ENCODE measurements at places on chromosomes 4 and X. TPM values are rescaled to one million over a fixed set of nuclear protein-coding genes. Genes with fewer than 3 reads are reported as not detected.

HERC5 gene
- total RNA-seq, result 9.8 TPM

TLR2 gene
- 49.9 TPM for total RNA-seq

BEND4 gene
- total RNA-seq, result 0.03 TPM

DNA sequence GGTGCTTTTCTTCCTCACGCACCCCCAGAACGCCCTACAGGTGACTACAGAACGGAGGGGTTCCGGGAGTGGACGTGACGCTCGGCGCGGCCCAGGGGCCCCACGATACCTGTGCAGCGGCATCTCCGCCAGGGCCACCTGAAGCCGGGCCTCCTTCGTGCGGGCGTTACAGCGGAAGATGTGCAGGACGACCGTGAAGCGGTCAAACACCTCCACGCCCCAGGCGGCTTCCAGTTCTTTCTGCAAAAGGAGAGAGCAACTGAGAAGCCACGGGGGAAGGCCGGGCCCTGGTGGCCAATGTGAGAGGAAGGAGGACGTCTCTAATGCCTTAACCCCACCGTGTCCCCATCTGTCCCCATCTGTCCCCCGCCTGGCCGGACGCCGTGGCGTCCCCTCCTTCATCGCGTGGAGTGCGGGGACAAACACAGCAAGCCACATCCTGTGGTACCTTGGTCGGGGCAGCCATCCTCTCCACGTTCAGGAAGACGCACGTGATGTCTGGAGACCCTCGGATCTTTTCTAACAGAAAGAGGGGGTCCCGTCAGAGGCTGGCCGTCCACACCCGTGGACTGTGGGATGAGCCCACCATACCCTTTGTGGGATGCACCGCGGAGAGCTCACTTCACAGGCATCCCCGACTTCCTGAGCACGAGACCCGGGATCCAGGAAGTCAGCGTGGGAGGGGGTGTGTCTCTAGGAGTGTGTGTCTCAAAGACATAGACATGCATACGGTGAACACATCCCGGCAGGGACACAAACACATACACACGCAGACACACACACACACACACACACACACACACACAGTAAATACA is 3.6 kb downstream of the GTPBP6 start:
- DNase-seq, result peak; percentile 67
